Peyer's patch (tissue), 4 donors: ENCODE measurements at places on chromosomes 1 and 21.
A peak's percentile ranks its signal among the peaks of the same experiment; 100 is the strongest.

GRCh38 chr1:218510153-218510772 lies 165.1 kb downstream of the TGFB2 start:
- no peak for DNase-seq

- DNase-seq, result no peak
Measured at GRCh38 chr1:201444792-201445191, 23.3 kb upstream of the TNNI1 start.

GRCh38 chr1:119943216-119943615 lies 46.9 kb upstream of the ADAM30 start:
- no peak for DNase-seq

- DNase-seq, result no peak
Measured at GRCh38 chr1:247924868-247925267, at the start of gene OR2AJ1. Gene OR2AJ1 (plus strand): TSS chr1:247924889. CDS start chr1:247933769, 8,880 bp downstream.

GRCh38 chr1:6515771-6516170 lies 24.3 kb upstream of the PLEKHG5 start:
- no peak for DNase-seq

DNA sequence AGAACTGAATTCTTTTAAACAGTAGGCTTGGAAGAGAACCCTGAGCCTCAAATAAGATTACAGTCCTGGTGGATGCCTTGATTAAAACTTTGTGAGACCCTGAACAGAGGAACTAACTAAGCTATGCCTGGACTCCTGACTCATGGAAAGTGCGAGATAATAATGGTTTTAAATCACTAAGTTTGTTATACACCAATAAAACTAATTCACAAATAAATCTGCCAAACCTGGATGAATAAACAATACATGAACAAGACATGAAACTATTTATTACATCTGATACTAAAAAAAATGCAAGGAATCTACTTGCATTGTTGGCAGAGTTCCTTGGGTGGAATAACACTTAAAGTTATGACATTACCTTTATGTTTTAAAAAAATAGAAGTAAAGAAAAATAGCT lies 118.4 kb downstream of the PIGK start:
- no peak for DNase-seq

- no peak for DNase-seq
Measured at GRCh38 chr1:4836574-4836973, 182.2 kb downstream of the AJAP1 start.

DNA sequence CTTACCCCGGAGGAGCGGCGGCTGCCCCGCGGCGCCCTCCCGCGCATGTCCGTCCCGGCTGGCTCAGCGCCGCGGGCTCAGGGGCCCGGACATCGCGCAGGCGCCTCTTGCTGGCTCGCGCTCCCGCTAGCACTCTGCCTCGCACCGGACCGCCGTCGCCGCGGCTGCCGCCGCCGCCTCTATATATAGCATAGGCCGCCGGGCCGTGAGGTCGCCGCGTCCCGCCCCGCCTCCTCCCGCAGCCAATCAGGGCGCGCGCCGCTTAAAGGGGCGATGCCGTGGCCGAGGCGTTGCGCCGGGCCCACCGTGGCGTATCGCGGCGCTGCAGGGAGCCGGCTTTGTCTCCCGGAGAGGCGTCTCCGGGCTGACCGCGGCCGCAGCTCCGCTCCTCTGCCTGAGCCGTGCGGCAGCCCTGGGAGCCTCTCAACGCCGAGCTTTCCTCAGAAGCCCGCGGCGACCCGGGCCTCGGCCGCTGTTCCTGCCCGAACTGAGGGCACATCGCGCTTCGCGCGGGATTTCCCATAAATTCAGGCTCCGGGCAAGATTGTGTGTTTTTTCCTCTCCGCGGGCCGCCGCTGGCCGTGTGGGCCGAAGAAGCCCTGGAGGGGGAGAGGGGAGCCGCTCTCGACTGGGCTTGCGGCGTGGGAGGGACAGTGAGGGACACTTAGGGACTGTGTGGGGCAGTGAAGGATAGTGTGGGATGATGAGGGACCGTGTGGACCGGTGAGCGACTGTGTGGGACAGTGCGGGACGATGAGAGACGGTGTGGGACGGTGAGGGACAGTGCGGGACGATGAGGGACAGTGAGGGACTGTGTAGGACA lies at the start of gene ERRFI1:
Gene ERRFI1 (minus strand): TSS at position 157 of the 823 bp plus-strand sequence. CDS start 10,690 bp downstream, outside the sequence.
- peak; percentile 97 for DNase-seq

- no peak for DNase-seq
Measured at GRCh38 chr1:86491171-86491950, 22.6 kb downstream of the CLCA1 start.

- DNase-seq, result no peak
Measured at GRCh38 chr1:115929881-115930280, 46.4 kb upstream of the SLC22A15 start.

DNA sequence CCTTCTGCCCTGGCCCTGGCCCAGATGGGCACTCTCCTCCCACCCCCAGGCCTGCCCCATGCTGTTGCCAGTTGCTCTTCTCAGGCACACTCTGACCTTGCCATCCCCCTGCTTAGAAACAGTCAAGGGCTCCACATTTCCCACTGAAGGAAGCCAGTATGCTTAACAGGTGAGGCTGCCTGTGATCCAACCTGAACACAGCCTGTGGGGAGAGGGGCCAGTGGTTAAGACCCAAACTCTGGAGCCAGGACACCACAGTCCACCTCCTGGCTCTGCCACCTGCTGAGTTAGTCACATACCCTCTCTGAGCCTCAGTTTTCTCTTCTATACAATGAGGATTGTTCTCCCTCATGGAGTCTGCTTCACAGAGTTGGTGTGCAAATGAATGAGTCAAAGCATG lies 526.9 kb downstream of the MATN1 start:
- DNase-seq, result no peak

DNA sequence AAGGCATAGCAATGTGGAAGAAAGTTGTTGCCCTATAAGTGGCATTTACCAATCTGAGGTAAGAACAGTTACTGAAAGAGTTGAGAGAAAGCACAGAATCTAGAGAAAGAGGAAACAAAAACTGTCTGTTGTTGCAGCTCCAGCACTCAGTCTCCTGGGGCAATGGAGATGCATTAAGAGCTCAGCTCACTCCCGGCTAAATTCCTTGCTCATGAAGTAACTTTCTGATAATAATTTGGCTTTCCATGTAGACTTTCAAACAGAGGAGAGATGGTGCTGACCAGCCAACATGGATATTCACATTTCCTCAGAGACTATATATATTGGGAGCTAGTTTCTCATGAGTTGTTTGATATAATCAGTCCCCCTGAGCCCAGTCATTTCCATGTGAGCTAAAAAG lies 135.3 kb downstream of the GDAP2 start:
- no peak for DNase-seq

DNA sequence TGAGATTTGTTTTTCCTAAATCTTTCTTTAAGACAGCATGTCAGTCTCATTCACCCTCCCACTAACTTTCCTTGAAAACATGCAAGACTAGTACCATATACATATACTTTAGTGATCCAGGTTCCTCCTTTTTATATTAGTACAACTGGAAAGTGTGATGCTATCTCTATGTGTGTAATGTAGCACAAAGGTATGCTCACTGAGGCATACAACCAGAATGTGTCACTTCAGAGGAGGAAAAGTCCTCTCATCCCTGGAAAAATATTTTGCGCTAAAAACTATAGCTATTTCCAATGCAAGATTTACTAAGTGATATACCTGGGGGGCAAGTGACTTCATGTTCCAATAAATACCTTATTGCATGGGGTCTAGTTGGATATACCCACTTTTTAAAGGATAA lies 45.9 kb downstream of the BARHL2 start:
- DNase-seq, result no peak

- no peak for DNase-seq
Measured at GRCh38 chr1:1602968-1603506, 3.1 kb upstream of the FNDC10 start.

DNA sequence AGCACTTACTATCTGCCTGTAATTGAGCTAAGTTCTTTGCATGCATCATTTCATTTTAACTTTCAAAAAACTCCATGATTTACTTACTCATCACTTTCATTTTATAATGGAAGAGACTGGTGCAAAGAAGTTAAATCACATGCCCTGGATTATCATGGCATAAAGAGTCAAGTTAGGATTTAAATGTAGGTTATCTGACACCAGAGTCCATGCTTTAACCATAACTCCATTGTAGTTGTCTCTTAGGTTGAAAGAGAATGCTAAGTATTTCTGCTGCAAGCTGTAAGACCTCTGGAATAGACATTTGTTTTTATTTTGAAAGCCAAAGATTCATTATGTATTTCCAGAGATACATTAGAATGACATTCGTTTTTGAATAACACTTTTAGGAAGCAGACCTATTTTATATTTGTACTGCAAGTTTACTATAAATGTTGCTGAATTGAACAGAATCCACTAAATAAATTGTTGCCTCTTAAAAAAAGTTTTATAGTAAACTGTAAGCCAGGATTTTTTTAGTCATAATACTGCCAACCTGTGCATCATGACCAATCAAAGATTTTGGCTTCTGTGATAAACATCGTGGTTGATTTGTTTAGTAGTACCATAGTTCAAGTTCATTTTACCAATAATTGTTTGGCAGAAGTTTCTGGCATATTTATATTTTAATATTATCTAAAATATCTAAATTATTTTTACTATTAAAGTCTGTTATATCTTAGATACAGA lies 26.1 kb downstream of the CFH start:
- DNase-seq, result no peak

DNA sequence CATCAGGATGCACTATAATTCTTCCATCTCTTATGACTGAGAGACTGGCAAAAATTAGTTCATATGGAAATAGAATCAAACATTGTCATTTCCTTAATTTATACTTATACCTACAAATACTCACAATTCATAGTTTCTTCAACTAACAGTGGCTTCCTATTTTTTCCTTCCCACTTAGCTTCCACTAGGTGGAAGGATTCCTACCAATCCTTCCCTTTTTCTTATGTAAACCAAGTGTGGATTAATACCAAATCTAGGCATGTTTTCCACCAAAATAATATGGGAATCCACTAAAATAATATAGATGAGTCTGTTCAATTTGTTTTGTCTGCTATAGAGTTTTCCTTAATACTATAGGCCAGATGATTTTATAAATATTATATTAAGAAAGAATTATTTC lies 1537.1 kb downstream of the PLA2G4A start:
- no peak for DNase-seq

GRCh38 chr1:148318123-148318903 lies 164.8 kb downstream of the PPIAL4G start:
- peak; percentile 71 for DNase-seq

DNA sequence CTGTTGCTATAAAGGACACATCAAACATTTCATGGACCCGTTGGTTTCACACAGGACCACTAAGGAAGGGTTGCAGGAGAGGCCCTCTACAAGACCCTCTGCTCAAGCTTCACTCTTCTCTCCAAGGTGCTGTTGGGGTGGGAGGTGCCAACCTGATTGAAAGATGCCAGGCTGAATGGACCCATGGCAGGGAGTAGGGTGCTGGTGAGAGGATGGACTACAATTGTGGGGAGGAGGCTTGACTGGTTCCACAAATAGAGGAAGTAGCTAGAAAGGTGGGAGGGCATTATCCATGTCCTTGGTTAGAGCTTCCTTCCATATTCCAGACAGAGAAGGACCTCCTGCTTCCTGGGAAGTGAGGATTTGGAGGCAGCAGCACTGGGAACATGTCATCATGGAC lies 167.6 kb upstream of the HMGB4 start:
- DNase-seq, result no peak

GRCh38 chr1:211606914-211607753 lies 28.2 kb upstream of the SLC30A1 start:
- peak; percentile 63 for DNase-seq

- DNase-seq, result no peak
Measured at GRCh38 chr1:91793189-91793588, 92.8 kb downstream of the TGFBR3 start.

- no peak for DNase-seq
Measured at GRCh38 chr1:38203441-38203840, 156.8 kb upstream of the POU3F1 start.

DNA sequence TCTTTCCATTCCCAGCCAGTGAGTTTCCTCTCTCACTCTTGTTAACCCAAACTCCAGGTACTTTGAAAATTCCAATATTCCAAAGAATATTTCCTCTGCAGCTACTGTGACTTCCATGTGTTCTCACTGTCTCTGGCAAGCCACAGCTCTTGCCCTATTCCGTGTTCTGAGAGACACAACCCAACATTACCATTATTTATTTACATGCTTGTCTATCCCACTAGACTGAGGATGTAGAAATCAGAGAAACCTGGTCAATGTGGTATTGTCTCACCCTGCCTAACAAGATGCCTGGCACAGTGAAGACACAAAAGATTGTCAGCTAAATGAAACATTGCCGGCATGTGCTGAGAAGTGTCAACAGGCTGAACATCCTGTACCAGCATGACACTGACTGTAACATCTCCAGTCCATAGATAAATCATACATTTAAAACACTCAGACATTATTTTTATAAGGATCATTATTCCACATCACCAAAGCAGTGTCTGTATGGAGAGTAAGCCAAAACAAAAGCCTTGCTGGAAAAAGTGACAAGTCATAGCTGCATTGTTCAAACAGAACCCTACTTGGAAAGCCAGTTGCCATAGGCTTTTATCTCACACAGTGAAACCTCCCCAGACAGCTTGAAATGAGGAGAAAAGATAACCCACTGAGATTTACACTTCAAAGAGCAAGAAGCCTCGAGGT lies 72.3 kb downstream of the SIPA1L2 start:
- DNase-seq, result no peak

DNA sequence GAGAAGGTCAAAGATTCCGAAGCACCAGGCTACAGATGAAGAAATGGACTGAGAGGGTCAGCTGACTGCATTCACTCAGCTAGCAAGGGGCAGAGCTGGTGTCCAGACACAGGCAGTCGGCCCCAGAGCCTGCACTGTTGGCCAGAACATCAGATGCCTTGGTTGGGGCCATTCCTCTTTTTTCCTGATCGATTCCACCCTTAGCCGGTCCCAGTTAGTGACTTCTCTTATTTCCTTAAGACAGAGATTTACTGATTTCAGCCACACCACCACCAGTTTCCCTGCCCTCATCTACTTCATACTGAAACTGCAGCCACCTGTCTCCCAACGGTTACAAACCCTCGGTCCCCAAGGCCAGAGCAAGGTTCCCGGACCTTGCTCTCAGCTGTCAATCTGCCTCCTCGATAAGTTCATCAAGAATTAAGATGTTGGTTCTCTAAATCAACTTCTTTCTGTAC lies 11.5 kb downstream of the CD58 start:
- no peak for DNase-seq

- no peak for DNase-seq
Measured at GRCh38 chr1:233440951-233441401, 113.5 kb downstream of the MAP3K21 start.

GRCh38 chr1:158045639-158046038 lies 52.2 kb downstream of the KIRREL1 start:
- no peak for DNase-seq
